Small intestine (tissue), 16 donors: ENCODE measurements at places on chromosomes 2 and 18.

GRCh38 chr2:128399690-128400291 lies 81.1 kb upstream of the HS6ST1 start:
- no peak for DNase-seq

DNA sequence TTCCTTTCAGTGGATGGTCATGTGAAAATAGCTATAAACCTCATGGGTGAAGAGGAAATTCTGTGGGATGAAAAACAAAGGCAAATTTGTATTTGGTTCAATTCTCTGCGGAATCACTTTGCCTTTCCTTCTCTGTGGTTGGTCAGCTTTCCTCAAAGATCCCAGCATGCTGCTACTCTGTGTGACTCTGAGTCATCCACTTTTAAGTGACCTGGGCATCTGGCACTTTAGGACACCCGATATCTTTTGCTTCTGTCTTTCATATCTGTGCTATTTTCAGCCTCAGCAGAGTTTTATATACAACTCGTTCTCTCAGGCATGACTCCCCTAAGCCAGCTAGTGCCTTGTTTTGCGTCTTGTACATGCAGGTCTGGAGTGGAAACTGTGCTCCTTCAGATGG lies 217.0 kb upstream of the PIEZO2 start:
- no peak for DNase-seq

- no peak for DNase-seq
Observed at GRCh38 chr2:163877316-163877715, 141.5 kb upstream of the FIGN start.

- DNase-seq = peak; percentile 66
Observed at GRCh38 chr18:22822024-22822423, 111.1 kb upstream of the RBBP8 start.

- DNase-seq = peak; percentile 13
Observed at GRCh38 chr2:70785137-70785911, 5.1 kb downstream of the FIGLA start.

DNA sequence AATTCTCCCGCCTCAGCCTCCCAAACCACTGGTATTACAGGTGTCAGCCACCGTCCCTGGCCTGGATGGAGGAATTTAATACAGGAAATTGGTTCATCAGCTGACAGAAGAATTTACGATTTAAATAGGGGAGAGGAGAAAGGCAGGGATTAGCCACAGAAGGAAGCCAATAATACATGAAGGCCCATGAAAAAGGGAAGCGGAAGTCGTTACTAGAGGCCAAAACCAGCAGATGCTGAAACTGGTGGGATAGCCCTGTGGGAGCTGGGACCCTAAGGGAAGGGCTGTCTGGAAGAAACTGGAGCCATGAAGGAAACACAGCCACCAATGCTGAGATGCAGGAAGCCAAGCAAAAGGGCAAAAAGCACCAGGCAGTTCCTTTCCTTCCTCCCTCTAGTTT lies 163.7 kb upstream of the RMP24 start:
- no peak for DNase-seq

GRCh38 chr18:22293417-22293816 lies 124.0 kb downstream of the GATA6 start:
- no peak for DNase-seq

DNA sequence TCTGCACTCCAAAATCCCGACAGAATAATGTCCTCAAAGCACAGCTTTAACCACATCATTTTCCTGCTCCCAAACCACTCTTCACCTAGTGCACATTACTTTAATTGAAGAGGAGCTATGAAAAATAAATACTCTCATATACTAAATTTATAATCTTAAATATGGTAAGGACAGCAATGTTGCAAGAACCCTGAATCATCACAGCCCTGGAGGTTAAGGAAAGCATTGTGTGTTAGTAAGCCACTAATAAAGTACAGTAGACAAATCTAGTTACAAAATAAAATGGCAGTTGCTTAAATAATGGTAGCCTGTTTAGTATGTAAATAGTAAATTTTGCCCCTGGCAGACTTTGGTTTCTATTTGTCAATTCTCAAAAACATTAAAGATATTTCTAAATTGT lies 27.0 kb upstream of the CCDC178 start:
- DNase-seq = no peak

DNA sequence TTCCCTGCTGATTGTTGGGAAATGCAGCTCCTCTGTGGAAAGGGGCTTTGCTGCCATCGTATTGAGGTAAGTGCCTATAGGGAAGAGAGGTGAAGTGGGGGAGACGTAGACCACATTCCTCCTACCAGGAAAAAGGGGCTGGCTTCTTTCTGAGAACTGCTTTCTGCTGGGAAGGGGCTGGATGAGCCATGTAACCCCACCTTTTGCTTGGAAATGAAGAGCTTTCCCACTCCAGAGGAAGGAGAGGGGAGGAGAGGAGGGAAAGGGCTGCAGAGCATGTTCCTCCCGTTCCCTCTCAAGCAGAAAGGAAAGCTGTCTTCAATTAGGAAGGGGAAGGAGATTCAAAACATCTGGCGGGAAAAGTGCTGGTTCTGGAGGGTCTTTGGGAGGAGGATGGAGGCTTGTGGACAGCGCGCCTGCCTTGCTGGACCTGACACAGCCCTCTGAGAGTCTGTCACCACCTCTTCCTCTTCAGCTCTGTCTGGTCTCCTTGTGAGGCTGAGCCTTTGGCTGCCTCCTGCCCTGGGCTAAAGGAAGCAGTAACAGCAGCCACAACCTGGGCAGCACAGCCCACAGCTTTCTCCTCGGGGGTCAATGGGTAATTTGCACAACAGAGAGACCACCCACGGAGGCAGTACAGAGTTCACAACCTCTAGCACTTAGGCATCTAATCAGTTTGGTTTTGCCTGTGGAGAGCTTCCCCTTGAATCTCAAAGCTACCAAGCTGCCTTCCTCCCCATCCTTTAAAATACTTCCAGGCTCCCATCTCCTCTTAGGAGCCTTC lies 410.0 kb upstream of the TNP1 start:
- DNase-seq = no peak

GRCh38 chr2:48165070-48165753 lies 258.9 kb upstream of the FBXO11 start:
- no peak for DNase-seq

DNA sequence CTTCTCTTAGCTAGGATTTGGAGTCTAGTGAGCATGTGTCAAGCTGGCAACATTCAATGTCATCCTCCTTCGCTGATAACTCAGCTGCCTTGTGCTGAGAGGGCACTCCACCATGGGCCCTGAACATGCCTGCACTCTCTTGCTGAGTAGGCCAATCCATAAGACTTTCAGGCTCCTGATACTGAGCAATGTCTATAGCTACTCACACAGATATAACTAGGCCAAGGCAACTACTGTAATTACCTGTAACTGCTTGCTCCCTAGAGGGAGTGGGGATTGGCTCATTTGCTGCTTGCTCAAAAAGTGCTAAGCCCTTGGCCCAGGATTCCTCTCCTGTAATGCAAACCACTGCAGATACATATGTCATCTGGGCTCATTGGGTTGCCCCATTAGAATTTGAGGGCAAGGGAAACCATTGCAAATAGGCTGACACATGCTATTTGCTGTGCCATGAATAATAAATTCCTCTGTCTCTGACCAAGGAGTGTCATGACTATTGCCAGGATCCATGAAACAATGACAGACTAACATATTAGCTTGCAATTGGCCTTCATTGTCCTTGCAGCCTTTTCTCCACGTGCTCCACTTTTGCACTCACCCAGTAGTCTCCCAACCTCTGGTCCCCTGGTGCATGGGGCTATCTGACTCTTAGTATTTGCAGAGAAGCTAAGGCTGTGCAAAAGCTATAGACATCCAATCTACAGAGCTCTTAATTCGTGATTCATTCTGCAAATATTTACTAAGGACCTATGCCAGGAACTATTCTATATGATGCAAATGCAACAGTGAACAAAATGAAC lies 36.9 kb upstream of the BMPR2 start:
- no peak for DNase-seq

GRCh38 chr2:16763493-16763899 lies 97.9 kb upstream of the CYRIA start:
- peak; percentile 40 for DNase-seq

- DNase-seq = no peak
Observed at GRCh38 chr2:29063056-29063455, 11.3 kb downstream of the PCARE start.

- no peak for DNase-seq
Observed at GRCh38 chr2:142796588-142796987, 80.9 kb upstream of the KYNU start.

DNA sequence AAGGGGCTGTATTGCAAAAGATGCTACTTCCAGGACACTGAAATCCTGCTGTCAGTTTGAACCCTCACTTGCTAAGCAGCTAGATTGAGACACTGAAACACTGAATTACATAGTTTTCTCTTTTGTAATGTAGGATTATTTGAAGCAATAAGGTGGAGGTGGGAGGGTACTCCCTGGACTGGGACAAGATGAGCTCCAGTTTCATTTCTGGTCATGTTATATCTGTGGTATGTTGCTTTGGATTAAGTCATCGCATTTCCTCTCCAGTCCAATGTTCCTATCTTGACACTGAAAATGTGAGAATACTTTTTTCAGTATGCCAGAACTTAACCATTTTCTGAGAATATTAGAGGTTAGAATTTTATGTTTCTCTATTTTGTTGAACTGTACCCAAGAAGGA lies 426.2 kb upstream of the MEX3C start:
- no peak for DNase-seq

- peak; percentile 99 for DNase-seq
Observed at GRCh38 chr2:98704499-98705332, 26.2 kb downstream of the MGAT4A start.

DNA sequence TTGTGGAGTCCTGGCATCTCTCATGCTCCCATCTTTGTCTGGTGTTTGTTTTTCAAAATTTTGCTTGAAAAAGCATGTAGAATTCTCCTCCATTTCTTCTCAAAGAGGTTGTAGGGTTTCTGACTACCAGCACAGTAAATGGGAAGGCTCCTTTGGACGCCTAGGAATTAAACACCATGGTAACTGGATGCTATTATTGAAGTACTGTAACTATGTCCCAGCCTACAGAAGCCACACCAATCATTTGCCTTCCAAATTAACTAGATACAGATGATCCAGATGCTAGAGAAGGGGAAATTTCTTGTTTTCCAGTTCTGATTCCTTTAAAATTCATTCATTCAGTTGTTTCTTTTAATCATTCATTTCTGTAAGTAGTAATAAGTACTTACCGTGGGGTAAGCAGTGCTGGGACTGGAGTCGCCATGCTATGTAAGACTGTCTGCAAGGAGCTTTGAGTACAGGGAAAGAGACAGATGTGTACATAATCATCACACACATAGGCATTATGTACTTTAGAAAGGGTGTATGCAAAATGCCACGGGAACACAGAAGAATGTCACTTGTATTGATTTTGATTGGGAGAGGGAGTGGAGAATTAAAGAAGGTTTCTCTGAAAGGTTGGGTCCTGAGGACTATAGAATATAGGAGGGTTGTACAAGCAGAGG lies 49.6 kb downstream of the KIF5C start:
- no peak for DNase-seq

GRCh38 chr2:17976871-17977746 lies 98.6 kb downstream of the KCNS3 start:
- peak; percentile 2 for DNase-seq

GRCh38 chr2:224753743-224754540 lies 37.8 kb upstream of the CCDC195 start:
- no peak for DNase-seq

DNA sequence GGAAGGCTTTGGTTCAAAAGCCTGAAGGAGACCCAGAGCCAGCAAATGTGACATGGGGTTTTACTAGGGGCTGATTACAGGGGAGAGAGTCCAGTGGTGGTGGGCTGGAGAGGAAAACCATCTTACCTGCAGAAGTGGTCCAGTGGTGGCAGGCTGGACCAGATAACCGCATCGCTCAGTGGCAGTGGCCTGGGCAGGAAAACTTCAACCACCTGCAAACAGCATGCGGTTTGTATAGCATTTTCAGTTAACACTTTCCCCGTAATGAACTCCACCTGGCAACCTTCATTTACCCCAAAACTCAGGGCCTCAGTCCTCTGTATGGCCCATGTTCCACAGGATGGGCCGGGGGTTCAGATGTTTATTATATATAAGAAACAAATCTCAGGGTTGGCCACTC lies 114.4 kb downstream of the LRRTM1 start:
- DNase-seq = no peak

DNA sequence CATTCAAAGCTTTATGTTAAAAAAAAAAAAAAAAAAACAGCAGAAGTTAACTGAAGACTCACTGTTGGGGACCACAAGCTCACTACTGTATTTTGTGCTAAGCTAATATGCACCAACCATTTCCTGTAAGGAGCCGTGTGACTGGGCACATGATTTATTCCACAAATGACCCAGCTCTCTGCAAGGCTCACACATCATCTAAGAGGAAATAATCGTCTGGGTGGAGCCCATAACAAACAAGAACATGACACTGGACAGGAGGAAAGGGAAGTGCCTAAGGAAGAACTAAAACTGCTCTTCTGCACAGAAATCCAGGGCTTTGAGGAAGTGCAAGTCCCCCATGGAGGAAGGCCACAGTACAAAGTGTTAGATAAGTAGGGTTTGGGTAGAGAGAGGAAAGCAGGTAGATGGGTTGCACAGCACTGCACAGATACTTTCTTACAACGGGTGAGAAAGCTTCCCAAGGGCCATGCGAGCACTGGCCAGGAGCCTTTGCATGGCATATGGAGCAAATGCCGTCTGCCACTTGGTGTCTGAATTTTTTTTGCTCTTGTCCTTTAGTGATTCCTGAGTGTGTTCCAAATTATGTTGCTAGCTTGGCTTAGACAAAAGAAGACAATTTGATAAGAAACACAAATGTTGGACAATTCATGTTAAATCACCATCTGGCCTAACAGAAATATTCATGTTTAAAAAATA lies 24.4 kb downstream of the NFE2L2 start:
- peak; percentile 77 for DNase-seq

DNA sequence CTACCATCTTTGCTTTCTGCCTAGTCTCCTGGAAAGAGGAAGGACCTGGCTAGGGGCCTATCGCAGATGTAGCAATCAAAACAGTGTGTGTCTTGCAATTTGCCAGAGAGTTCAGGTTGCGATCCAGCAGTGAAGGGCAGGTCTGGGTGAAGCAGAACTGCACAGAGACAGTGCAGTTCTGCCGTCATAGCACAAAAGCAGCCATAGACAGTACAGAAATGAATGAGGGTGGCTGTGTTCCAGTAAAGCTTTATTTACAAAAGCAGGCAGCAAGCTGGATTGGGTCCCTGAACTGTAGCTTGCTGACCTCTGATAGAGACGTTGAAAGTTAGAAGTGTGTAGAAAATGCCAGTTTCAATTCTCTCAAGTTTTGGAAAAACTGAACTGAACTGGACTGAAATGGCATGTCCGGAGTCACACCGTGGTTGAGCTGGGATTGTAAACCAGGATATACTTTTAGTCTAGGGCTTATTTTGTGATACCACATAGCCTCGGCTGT lies 186.8 kb downstream of the LTBP1 start:
- DNase-seq = no peak
